ENCODE measurements at places on chromosomes 2 and 18.

DNA sequence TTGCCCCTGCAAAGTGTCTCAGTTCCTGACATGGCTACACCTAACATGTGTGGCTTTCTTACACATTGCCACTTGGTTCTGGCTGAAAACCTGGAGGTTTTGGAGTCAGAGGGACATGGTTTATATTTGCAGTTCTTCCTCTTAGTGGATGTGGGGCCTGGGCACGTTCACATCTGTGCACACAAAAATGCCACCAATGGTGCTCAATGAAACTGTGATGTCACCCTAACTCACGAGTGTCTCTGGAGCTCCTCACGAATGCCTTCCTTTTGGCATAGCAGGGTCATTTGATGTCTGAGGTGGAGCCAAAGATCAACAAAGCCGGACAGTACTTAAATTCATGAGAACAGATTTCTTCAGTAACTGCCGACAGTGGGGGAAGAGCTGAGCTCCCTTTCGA, 231.7 kb upstream of the HS6ST1 start:
- no peak for DNase-seq

GRCh38 chr2:240451791-240452461, 16.5 kb downstream of the GPC1 start:
- no peak for DNase-seq

DNA sequence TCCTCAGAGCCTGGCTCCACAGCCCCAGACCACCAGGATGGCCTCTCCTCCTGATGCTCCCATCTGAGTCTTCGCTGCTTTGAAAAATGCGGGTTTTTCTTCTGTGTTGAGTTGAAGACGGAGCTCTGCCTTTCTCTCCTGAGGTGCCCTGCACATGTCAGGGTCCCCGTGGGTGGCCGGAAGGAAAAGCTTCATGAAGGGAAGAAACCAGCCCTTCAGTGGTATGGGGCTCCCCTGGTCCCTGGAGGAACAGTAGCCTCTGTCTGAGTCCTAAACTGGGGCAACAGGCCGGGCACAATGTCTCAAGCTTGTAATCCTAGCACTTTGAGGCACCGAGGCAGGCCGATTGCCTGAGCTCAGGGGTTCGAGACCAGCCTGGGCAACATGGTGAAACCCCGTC, 54.7 kb upstream of the CAB39 start:
- no peak for DNase-seq

DNA sequence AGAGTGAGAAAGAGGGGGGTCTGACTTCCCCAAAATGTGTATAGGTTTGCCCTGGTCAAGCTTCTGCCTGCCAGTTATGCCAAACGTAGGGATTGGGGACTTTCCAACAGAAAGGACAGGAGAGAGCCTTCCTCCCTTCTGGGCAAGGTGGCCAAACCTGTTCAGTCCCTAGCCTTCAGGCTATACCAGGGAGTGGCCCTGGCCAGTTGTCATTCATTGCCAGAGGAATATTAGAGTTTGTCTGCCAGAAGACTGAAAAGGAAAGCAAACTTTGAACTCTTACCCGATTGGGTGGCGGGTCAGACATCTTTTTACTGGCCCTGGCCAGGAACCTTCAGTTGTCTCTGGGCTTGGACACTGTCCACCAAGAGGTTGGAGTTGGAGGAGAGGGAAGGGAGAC, 22.1 kb downstream of the RAB3GAP1 start:
- no peak for DNase-seq

- DNase-seq: no peak
Measured at GRCh38 chr2:189409131-189409530, 32.1 kb upstream of the WDR75 start.

GRCh38 chr2:146540271-146540932, 1304.4 kb upstream of the ACVR2A start:
- no peak for DNase-seq

DNA sequence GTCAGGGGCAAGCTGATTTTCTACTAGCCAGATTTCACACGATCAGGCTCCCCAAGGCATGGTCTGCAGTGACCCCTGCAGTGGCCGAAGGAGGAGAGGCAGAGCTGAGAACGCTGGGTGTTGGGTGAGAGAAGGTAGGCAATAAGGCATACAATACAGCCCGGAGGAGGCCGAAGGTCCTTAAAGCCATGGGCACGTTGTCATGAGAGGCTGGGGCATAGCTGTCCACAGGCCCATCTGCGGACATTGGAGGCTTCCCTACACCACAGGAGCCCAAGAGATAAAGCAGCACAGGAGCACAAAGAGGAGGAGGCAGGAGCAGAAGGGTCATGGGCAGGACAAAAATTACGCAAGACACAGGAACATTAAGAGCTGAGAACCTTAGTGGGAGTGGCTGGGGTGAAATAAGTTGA, 16.7 kb upstream of the BZW1 start:
- DNase-seq: no peak

GRCh38 chr2:147711031-147711430, 133.8 kb upstream of the ACVR2A start:
- no peak for DNase-seq

- no peak for DNase-seq
Measured at GRCh38 chr2:120599656-120600055, 136.0 kb upstream of the GLI2 start.

DNA sequence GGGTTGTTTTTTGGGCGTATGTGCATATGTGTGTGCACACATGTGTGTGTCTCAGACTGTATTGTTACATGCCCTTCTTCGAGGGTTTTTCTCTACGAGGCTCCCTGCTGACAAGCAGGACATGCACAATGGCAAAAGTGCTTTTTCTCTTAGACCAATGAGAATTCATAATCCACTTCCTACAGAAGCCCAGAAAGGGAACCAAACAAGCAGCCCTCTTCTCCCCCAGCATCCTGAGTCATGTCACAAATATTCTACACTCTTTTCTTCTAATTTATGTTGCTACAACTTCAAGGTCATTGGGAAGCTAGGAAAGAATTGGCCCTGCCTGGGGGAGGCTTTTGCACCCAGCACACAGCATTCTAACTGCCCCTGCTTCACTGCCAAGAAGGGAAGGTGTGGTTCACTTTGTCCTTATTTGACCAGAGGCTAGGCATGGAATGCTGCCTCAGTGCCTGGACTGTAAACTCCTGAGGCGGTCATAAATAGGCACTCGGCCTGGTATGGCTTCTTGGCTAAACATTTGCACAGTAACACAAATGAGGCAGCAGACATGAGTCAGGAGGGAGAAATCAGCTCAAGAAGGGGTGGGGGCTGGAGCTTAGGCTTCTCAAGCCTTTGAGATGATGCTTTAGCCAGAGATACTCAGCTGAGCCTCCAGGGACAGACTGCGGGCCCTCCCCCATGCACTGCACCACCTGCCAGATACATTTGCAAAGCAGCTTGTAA, 92.7 kb upstream of the KLF7 start:
- no peak for DNase-seq

DNA sequence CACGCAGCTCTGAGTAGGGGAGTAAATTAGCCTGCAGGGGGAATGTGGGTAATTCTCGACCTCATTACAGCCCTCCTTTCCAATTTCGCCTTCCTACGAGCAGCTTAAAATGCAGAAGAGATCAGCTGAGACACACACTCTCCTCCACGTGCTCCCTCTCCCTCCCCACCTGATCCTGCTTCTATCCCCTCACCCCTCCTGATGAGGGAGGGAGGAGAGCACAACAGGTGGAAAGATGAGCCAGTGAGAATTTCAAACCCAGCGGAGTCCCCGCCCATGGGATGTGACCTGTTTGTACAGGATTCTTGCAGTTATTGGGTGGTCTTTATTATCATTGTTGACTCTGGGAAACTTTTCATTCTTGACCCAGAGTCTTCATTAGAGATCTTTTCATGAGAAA, 35.5 kb downstream of the DDX18 start:
- no peak for DNase-seq

DNA sequence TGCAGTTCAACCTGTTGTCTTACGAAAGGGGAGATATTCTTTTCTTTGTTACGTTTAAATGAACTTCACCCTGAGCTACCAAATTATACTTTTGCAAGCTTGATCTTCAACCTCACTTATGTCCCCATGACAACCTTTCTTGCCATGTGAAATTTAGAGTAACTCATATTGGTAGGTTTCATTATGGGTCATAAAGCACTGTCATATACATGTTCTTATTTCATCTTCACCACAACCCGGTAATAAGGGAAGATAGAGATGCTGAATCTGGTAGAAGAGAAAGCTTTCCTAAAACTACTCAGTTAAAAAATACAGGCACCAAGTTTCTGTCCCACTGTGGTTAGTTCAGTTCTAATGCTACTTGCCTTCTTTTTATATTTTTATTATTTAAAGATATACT, 208.5 kb upstream of the NRP2 start:
- DNase-seq: no peak

GRCh38 chr2:182821182-182821581, 45.3 kb downstream of the FRZB start:
- DNase-seq: no peak

DNA sequence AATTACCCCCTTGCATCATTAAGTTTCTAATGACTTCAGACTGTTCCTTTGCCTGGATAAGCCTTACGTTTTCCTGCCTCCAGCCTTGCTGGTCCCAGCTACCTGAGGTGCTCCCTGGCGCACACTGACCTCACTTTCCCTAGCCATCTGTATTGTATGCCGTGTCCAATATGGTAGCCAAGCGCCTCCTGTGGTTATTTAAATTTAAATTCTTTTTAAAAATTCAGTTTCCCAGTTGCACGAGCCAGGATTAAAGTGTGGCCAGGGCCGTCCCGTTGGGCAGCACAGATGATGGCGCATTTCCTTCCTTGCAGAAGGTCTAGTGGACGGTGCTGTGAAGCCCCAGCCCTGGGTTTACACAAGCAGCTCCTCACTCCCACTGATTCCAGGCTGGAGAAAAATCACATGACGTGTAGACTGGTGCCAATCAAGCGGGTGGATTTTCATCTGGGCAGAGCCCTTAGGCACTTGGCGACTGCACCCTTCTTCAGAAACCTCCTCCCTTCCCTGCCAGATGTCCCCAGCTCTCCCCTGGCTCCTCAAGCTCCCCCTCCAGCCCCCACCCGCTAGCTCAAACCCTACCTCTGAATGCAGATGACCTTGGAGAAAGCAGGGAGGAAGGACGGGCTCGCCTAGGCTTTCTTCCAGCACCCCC, 33.9 kb downstream of the ACKR3 start:
- DNase-seq: no peak

DNA sequence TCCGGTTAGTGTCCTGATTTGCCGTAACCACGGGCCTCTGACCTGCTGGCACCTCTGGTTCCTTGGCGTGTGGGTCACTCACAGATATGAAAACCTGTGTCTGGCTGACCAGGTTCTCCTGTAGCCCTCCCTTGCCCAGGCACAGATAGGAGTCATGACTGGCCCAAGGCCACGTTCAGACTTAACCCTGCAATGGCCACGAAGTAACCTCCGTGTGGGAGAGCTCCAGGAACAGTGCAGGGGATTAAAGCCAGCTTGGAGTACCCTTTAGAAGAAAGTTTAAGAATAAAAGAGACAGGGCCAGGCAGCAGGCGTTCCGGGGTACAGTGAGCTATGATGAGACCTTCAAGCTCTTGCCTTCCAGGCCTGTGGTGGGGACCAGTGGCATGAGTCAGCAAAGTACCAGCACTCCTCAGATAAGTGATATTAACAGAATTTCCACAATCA, 25.5 kb downstream of the CENPO start:
- DNase-seq: no peak

- DNase-seq: no peak
Measured at GRCh38 chr2:85470850-85471800, 52.6 kb downstream of the SH2D6 start.

DNA sequence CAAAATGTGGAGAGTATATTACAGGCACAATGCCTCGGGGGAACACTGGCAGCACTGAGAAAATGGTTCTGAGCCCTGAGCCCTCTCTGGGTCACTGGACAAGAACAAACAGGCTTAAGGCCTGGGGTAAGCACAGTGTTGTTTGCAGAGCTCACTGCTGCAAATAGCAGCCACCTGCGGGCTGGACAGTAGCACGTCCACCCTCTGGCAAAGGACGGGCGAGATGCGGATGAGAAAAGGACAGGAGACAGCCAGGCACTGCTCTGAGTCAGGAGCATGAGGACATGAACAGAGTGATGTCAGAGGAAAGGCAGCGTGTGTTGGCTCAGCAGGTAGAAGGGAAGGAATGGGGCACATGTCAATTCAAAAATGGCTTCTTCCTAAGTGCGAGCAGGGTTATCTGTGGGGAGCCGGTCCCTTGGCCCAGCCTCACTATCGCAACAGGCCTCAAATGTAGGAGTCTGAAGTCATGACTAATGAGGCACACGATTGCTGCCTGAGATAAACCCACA, 25.9 kb upstream of the NEB start:
- no peak for DNase-seq

GRCh38 chr2:160630801-160631590, 137.4 kb upstream of the RBMS1 start:
- no peak for DNase-seq

DNA sequence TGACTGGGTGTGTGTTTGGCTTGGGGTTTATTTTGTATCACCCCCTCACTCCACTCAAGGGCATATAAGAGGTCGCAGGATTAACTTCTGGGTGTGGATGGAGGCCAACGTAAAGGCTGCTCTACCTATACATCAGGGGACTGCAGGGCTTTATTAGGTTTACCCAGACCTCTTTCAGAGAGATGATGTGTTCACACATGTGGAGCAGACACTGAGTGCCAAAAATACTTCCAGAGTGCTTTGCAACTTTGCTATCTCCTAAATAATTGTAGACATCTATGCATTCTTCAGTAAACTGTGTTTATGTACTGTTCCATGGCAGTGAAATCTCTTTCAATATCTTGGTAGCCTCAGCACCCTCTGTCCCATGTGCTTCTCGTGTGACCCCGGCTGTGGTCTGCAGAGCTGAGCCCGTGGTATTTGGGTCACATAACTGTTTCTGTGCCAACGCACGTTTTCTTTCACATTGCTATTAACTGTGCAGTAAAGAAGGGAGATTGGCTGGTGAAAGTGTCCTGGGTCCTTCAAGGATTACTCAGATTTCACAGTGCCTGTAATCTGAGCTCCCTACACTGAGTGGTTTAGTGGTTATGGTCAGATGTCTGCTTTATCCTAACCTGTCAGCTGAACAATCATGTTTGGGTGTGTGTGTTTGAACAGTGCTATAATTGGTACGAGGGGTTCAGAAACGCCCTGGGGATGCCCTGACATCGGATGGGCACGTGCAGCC, 208.1 kb downstream of the VAPA start:
- DNase-seq: no peak

DNA sequence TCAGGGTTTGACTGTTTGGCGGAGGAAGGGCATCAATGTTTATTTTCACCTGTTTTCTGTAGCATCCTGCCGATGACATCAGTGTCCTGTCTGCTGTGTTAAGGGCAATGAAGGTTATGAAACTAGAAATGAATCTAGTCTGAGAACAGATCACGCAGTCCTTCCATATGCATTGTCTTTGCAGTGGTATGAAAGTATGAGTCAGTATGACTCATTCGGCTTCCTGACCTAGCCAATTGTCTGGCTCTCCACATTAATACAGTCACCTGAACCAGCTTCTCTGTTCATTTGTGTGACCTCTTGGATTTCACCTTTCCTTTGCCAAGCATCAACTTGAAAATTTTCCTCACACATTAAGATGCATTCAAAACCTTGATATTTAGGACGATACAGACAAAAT, 353.8 kb downstream of the RND3 start:
- DNase-seq: no peak
